Activated CD4-positive, alpha-beta T cell treated with anti-CD3 and anti-CD28 coated beads, Interleukin-2, amount 50 U/mL, for 24 hours (primary cell): ENCODE measurements at places on chromosomes 5 and 9.

- DNase-seq, result no peak
Measured at GRCh38 chr5:9196403-9197227, 349.3 kb downstream of the SEMA5A start.

- no peak for DNase-seq
Measured at GRCh38 chr5:124446120-124446519, 300.3 kb downstream of the ZNF608 start.

DNA sequence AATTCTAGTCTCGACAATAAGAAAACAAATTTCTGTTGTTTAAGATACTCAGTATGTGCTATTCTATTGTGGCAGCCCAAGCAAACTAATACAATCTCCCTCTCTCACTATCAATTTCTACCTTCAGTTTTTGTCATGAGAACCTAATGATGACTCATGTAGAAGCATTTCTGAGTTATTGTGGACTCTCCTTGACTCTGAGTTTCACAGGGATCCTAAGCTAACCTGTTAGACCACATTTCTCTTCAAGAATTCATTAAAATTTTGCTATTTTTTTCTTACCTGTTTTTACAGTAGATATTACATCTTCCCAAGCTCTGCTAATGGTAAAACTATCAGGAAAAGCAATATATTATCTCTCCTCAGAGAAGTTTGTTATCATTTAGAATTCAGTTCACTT, 599.1 kb upstream of the TYRP1 start:
- DNase-seq, result no peak

GRCh38 chr9:134642385-134643181, 980 bp downstream of the COL5A1 start:
- no peak for DNase-seq

DNA sequence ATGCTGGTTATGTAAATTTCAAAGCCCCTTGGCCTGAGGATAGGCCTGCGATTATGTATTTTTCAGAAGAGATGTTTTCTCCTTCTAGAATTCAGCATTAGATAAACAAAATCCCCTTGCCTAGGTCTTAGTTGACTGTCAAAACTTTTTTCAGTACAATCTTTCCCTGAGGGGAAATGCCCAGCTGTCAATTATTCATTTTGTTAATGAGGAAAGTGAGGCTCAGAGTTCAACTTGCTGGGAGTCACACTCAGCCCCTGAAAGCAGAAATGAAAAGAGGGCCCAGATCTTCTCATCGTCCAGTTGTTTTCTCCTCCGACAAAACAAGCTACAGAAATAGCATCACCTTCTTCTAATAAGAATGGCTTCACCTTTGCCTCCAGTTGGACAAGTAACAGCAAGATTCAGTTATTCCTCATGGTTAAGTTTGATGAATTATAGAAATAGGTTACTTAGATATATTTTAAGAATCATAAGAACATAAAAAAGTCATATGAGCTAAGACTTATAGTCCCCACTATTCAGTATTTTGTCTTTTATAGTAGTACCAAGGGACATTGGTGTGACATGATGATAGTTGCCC, 627.1 kb upstream of the WWC1 start:
- no peak for DNase-seq

- DNase-seq, result no peak
Measured at GRCh38 chr9:98707166-98708102, 1.3 kb downstream of the GABBR2 start.

DNA sequence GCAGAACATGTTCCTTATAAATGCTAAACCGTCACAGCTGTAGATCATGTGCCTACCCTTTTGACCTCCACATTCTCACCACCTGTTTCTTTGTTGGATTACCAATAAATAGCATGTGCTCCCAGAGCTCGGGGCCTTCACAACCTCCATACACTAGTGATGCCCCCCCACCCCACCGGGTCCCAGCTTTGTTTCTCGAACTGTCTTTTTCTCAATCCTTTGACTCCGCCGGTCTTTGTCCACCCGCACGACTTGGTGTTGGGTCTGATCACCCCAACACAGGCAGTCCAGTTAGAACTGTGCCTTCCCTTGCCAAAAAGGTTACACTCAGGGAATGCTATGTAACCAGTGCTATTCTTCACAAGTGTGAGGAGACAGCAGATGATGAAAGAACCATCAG, 485.9 kb upstream of the C9orf72 start:
- DNase-seq, result no peak

DNA sequence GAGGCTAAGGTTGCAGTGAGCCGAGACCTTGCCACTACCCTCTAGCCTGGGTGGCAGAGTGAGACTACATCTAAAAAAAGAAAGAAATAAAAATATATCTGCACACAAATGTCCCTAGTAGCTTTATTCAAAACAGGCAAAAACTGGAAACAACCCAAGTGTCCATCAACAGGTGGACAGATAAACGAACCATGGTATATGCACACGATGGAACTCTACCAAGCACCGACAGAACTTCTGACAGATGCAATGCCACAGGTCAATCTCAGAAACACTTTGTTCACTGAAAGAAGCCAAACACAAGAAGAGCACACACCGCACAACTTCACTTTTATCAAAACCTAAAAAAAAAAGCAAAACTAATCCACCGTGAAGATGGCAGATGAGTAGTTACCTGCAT, 30.4 kb downstream of the CAMSAP1 start:
- no peak for DNase-seq

GRCh38 chr5:135313405-135313804, 85.6 kb downstream of the MACROH2A1 start:
- no peak for DNase-seq

DNA sequence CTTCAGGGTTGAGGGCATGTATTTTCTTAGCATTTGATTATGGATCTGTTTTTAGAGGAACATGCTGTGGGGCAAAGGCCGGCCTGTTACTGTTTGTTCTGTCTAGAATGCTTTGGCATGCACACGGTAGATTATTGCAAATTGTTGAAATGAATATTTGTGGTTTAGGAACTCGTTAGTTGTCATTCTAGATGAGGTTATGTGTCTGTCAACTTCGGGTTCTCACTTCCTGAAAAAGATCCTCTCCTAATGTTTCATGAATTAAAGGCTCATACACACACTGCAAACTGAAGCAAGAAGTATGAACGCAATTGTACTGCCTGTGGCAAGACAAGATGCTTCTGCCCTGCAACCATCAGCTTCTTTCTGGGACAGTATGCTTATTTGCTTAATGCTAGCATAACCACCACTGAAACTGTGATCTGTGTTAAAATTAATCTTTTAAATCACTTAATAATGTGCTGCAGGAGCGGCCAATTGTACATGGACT, 99.6 kb downstream of the BASP1 start:
- DNase-seq, result no peak

GRCh38 chr5:111553868-111554267, 41.5 kb upstream of the STARD4 start:
- no peak for DNase-seq
